ENCODE measurements at places on chromosomes 11 and 22.

GRCh38 chr11:121887569-121887968, 228.4 kb downstream of the BLID start:
- no peak for DNase-seq

GRCh38 chr11:16788141-16789062, 50.0 kb downstream of the C11orf58 start:
- peak; percentile 78 for DNase-seq

DNA sequence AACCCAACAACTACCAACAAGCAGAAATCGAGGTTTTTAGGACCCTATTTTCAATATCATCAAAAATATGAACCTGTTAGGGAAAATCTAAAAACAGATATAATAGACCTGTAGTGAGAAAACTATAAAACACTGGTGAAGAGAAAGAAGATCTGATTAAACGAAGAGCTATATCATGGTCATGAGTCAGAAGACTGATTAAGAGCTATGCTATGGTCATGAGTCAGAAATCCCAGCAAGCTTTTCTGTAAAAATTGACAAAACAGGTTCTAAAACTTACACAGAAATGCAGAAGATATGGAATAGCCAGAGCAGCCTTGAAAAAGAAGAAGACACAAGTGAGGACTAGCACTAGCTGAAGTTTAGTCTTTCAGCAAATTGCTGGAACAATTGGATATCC, 345.0 kb downstream of the TBC1D22A start:
- DNase-seq, result no peak

GRCh38 chr22:48422900-48423480, 1404.7 kb downstream of the BRD1 start:
- DNase-seq, result no peak

- no peak for DNase-seq
Observed at GRCh38 chr11:19258641-19259230, 18.0 kb upstream of the E2F8 start.

DNA sequence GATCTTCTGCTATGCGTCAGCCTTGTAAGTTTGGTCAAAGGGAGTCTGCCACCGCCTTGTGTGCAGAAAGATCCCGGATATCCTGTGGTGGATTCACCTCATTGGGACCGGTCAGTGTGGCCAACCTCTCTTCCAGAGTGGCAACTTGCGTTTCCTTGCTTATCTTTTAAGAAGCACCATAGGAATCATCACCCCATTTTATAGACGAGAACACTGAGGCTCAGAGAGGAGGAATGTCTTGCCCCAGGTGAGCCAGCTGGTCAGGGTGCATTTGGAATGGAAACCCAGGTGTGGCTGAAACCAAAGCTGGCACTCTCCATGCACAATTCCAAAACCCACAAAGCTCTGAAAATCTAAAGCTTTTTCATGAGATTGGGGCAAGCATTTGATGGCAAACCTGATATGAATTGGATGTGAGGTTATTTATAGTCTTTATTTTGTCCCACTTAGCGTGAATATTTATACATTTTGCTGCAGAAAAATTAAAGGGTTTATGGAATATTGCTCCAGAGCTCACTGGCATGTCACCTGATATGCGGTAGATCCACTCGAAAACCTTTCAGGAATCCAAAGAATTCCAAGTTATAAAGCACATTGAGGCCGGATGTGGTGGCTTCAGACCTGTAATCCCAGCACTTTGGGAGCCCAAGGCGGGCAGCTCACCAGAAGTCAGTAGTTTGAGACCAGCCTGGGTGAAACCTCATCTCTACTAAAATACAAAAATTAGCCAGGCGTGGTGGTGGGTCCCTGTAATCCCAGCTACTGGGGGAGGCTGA, 12.1 kb upstream of the EIF3D start:
- DNase-seq, result no peak

- DNase-seq, result no peak
Observed at GRCh38 chr11:117239295-117239694, 6.8 kb downstream of the RNF214 start.

DNA sequence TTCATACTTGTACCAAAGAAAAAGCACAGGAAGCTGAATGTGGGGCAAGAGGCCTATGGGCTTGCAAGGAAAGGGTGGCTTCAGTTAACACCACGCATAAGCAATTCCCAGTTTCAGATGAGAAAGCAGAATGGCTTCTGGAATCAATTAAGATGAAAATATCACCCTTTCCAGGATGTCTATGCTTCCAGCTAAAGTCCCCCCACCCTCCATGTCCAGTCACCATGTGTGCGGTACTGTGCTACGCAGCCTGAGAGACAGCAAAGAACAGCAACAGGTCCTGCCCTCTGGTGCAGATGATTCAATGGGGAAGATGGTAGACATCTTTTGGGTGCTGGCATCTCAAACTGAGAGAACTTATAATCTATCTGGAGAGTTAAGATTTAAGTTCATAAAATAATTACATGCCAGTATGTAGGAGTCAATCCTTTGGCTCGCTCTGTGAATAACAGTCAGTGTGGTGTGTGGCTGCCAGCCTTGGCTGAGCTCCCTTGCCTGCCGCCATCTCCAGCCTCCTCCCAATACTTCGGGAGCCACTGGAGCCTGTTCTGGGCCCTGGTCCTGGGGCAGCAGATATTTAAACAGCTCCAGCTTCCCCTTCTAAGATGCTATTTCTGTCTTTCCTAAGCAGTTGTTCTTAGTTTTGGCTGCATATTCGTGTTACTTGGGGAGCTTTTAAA, 44.5 kb downstream of the ME3 start:
- DNase-seq, result peak; percentile 57

DNA sequence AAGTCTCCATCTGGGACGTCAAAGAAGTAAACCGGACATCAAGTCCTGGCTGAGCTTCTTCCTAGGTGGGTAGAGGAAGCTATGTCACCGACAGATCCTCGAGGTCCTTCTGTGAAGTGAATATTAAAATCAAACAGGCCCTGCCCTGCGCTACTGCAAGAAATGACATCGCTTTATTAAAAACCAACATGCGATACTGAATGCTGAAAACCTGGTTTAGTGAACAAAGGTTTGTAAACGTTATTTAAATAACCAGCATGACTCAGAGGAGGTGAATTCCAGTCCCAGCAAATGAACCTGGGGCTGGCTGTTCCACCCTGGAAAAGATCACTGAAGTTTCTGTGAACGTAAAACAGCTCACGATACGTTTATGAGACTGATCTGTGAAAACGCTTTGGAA, 645 bp downstream of the RTCB start:
- no peak for DNase-seq

DNA sequence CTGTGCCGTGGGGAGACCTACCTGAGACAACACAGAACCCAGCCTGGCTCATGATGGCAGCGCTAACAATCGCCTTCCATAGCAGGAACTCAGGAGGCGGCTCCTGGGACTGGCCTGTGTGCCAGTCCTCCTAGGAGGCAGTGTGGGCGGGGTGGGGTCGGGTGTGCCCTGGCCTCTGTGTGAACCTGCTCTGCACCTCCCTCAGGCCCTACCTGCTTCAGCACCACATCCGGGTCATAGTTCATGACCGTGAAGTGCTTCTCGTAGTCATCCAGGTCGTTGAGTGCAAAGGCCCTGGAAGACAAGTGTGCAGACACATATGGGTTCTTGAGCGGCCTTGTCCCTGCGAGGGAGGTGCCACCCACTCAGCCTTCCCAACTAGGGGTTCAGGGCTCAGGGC, 15.3 kb downstream of the TTLL12 start:
- no peak for DNase-seq

GRCh38 chr11:130180896-130181294, 21.3 kb downstream of the ST14 start:
- no peak for DNase-seq

GRCh38 chr22:22201185-22201929, 43.2 kb upstream of the VPREB1 start:
- DNase-seq, result no peak

DNA sequence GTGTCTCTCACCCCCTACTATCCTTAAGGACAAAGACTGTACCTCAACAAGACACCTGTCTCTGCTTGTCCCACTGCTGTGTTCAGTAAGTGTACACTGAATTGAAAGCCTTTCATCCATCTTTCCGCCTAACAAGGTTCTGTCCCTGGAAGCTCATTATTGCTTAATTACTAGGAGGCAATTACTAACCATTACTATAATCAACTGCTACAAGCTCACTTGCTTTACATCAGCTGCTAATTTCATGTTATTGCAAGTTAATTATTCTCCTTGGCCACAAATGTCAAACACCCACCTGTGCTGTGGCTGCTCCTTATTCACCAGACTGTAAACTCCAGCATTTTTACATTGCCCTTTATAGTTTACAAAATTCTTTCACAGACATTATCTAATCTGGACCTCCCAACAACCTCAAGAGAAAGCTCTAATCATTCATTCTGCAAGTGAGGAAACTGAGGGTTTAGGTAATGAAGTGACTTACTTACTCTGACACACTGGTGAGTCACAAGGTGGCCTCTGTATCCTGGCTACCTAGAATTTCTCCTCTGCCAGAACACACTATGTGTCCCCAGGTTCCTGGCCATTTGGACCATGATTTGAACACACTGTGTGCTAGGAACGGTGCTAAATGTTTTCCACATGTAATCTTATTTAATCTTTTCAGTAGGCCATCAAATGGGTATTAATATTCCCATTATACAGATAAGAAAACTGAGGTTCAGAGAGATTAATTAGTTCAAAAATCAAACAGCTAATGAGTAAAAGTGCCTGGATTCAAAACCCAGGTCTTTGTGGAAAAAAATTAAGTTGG, 66.7 kb downstream of the RAB30 start:
- no peak for DNase-seq

- no peak for DNase-seq
Observed at GRCh38 chr11:107821199-107821927, 37.2 kb downstream of the SLC35F2 start.

DNA sequence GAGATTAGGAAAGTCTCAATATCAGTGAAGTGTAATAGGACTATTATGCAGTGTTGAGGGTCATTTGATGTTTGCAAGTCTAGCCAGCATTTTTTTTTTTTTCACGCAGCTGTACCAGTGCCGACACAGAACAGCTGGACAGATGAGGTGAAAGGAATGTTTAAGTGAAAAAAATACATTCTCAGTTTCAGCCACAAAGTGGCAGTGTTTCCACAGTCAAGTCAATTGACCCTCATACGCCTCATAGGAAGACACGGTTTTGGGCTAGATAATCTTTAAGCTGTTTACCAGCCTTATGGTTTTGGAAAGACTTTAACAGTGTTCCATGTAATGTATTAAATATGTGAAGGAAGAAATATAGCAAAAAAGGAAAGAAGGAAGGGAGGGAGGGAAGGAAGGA, 349.9 kb upstream of the ANO3 start:
- peak; percentile 23 for DNase-seq

GRCh38 chr11:56152333-56152732, 7.8 kb downstream of the OR8K5 start:
- DNase-seq, result no peak

GRCh38 chr11:125743681-125744080, 2.4 kb upstream of the PATE1 start:
- no peak for DNase-seq

- DNase-seq, result no peak
Observed at GRCh38 chr22:47197773-47198500, 435.5 kb downstream of the TBC1D22A start.

GRCh38 chr11:16365581-16366228, 9.4 kb upstream of the SOX6 start:
- DNase-seq, result no peak

- no peak for DNase-seq
Observed at GRCh38 chr11:113278925-113279324, 35.5 kb upstream of the TTC12 start.

- no peak for DNase-seq
Observed at GRCh38 chr22:17007257-17007656, 765 bp downstream of the GAB4 start.

GRCh38 chr11:19660076-19660475, 52.6 kb upstream of the NAV2 start:
- no peak for DNase-seq

GRCh38 chr11:16898274-16898985, 115.8 kb downstream of the PLEKHA7 start:
- DNase-seq, result no peak

DNA sequence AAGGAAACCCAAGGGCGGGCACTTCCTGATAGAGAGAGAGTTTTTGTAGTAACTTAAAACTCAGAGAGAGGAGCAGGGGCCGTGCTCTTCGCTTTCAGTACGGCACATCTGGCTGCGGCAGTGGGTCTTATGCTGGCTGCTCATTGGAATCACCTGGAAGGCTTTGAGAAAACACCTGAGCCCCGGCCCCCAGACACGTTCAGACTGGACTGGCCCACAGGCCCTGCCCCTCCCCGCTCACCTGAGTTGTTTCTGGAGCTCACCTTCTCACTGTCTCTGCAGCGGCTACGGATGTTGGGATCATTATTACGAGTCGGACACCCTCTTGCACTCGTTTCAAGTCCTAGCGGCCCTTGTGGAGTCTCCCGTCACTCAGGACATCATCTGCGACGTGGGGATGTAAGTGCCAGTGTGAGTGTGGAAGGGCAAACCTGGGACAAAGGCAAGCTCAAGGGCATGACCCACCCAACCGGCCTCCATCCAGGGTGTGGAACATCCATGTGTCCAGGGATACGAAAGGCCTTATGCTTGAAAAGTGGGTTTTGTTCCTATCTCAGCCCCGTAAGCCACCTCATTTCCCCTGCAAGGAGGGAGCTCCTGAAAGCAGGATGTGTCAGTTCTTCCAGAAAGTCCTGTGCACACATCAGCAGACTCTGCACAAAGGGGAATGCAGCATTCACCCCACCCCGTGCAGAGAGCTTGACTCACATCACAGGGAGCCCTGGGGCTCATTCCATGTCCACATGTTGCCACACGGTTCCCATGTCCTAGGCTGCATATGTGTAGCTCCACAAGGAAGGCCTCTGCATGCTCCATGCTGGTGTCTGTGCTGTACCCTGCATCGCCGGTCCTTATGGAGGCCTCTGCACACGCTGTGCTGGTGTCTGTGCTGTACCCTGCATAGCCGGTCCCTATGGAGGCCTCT, 5.4 kb downstream of the NADSYN1 start:
- DNase-seq, result no peak

DNA sequence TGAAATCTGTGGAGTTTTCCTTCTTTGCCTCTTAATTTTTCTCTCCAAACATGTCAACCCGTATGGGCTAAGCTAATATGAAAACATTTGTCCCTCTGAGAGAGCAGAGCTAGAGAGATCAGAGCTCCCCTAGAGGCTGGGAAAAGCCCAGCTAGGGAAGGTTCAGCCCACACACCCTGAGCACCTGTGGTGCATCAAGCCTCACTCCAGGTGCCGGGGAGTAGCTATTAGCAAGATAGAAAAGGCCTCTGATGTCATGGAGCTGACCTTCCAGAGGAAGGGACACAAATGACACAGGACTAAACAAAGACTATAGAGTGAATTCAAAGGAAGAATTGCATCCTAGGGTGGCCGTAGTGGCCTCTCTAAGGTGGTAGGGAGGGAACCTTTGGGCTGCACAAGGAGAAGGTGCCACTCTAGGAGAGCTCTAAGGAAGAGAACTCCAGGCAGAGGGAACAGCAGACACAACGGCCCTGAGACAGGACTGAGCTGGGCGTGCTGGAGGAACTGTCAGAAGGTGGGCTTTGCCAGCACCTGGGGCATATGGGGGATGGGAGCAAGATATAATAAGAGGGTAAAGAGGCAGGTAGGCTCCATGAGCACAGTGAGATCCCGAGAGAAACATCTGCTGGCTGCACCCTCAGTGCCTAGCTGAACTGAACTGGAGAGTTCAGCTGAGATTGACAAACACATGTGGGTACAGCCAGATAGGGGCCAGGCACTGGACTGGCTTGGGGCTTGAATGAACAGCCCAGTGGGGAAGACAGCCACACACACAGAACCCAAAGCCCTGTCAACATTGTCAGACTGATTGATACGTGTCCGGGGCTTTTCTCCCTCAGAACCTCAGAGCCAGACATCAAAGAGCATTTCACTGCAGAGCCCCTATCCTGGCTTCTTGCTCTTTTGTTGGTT, 65.5 kb upstream of the DRD2 start:
- DNase-seq, result no peak

GRCh38 chr11:47332303-47332711, 20.2 kb downstream of the MYBPC3 start:
- DNase-seq, result no peak

- DNase-seq, result no peak
Observed at GRCh38 chr22:49525360-49525759, 302.3 kb downstream of the BRD1 start.

Measured in heart right ventricle (tissue), 16 donors.